ENCODE measurements at places on chromosomes 2 and 18.

DNA sequence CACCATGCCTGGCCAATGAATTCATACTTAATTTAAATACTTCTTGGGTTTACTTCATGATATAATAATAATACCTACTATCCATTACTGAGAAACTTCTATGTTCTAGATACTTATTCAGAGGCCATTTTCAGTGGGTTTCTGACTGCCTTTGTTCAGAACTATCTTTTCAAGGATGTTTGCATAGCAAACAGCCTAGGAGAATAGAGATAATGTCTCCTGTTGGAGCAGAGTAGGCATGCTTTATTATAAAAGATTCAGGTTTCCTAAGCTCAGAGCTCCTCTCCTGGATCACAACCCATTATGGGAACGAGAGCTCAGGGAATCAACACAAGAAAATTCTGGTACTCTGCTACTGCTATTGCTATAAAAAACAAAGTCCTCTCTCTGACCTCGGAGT, 11.1 kb downstream of the FASTKD1 start:
- DNase-seq: no peak

GRCh38 chr18:10343778-10344177, 110.7 kb upstream of the APCDD1 start:
- DNase-seq: no peak

DNA sequence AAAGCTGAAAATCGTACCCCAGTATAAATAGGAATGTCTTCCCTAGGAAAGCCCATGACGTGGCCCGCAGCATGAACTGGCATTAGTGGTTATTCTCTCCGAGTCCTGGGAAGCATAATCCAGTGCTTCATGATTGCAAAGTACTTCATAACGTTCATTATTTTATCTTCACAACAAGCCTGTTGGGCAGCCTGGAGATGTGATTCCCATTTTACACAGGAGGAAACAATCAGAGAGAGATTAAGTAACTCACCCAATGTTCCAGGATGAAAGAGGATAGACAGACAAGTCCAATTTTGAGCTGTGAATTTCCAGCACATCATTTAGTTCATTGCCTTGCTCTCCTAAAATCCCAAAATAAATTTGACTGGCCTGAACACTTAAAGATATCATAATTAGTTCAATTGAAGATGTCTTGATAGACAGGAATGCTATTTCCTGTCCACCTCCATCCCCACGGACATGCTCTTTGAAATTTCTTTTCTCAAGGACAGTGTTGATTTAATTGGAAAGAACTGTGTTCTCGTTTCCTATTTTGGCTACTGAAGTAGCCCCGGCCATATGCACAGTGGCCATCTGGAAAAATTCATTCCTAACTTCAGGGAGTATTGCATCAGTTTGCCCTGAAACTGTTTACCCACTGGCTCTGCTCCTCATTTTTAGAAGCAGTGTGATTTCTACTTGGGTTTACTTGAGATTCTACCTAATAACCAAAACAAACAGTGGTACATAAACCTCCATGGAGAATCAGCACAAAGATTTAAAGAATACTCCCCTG, 93.9 kb downstream of the VWC2L start:
- DNase-seq: no peak

- no peak for DNase-seq
Measured at GRCh38 chr2:191800874-191801273, 46.0 kb downstream of the CAVIN2 start.

DNA sequence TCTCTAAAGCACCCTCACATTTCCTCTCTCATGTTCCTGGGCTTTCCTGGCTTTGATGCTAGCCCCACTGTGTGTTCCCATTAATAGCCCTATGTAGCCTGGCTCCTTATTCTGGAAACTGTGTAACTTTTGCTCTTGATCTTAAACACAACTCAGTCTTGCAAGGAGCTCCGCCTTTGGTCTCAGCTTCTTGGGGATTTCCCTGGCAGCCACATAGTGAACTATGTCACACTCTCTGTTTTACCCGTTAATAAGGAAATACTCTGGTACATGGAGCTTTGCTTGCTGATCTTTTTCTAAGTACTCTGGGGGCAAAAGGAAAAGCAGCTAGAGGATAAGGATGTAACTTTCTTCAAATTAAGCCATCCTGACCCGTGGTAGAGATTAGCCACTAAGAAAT, 259.3 kb downstream of the NEDD4L start:
- DNase-seq: no peak

DNA sequence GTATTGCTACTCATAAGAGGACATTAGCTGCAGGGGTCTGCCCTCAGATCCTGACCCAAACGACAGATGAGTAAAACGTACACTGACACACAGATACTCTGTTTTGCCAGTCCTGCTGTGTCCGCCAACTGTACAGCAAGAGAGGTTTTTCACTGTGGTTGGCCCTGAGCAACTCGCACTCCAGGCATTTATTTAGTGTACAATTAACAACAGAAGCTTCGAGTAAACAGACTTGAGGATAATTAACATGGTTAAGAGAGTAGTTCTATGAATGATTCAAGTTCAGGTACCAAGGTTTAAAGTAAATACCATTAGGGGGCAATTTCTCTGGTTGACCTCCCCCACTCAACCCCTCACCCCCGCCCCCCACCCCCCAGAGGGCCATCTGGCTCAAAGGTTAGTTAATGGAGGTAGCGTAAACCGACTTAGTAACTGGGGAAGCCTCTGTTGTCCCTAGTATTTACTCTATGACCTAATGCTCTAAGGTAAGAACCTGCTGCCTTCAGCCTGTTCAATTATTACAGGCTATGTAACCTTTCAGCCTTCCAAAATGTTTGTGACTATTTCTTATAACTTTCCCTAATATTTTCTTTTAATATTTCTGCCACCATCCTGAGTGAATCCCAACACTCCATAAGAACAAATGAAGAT, 103.9 kb upstream of the XIRP2 start:
- no peak for DNase-seq

DNA sequence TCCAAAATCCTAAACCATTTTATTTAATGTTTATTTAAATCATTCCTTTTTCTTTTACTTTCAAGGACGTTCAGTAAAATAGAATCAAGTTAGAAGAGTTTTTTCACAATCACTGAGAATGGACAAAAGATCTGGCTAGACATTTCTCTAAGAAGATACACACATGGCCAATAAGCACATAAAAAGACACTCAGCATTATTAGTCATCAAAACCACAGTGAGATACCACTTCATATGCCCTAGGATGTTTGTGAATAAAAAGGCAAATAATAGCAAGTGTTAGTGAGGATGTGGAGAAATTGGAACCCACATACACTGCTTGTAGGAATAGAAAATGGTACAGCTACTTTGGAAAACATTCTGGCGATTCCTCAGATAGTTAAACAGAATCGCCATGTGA, 76.1 kb downstream of the RHBDD1 start:
- DNase-seq: no peak

DNA sequence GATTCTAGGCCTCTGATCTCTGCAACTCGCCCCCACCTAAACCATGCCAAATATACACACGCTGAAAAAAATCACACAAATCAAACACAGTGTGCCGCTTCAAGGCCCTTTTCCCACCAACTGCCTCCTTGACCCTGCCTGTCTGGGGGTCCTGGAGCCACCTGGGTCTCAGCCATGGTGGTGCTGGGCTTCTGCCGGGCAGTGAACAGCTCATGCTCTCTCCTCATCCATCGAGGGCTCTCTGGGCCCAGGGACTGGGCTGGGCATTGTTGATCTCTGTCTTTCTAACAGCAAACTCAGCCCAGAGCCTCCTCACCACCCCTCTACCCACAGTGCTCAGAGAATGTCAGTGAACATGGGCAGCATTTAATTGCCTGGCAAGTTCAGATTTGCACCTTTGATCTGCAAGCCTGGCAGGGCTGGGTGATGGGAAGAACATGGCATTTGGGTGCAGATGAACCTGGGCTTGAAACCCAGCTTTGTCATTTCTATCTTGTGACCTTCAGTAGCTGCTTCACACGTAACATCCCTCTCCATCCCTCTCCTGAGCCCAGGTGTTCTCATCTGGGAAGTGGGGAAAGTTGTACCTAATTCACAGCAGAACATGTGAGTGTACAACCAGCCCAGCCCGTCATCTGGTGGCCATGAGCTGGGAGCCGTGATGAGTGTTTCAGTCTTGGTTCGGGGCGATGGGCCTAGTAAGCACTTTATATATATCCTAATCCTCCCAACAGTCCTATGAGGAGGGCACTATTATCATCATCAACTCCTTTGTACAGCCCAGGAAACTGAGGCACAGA, 46.1 kb downstream of the SDC1 start:
- DNase-seq: no peak

DNA sequence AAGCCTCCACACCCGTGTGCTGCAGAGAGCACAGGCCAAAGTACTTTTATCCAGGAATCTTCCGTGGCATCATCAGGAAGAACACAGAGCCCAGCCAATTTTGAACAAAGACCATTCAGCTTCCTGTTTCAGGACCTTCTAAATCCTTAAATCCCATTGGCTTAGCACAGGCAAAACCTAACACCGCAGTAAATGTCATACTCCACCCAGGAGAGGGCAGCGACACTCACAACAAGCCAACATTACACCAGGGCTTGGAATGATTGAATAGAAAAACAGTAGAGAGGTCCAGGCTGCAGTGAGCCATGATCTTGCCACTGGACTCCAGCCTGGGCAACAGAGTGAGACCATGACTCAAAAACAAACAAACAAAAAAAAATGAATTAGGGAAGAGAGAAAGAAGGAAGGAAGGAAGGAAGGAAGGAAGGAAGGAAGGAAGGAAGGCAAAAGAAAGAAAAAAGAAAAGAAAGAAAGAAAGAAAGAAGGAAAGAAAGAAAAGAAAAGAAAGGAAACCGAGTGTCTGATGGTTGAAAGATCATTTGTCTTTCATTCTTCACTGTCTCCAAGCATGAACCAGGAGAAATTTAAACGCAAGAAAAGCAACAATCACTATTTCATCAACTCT, 144.6 kb upstream of the SATB2 start:
- no peak for DNase-seq

DNA sequence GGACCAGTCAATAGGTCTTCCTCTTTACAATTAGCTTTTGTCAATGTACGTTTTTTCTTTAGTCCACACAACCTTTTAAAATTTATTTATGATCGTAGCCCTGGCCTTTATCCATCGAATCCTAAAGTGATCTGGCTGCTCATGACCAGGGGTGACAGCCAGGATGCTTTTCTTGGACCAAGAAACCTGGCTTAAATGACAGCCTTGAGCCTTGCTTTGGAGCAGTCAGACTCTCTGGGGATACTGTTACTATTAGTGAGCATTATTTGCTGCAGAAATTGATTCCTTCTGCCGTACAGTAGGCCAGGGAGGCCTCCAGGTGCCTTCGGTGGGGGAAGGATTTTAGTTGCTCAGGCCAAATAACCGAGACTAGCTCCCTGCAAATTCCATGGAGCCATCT, 70.2 kb downstream of the AGAP1 start:
- DNase-seq: no peak

GRCh38 chr2:101139495-101139894, 11.7 kb downstream of the TBC1D8 start:
- DNase-seq: no peak

GRCh38 chr2:101135412-101136296, 15.5 kb downstream of the TBC1D8 start:
- no peak for DNase-seq

- no peak for DNase-seq
Measured at GRCh38 chr2:143758629-143759330, 629.6 kb downstream of the ARHGAP15 start.

- DNase-seq: no peak
Measured at GRCh38 chr2:134737671-134738070, 18.9 kb upstream of the TMEM163 start.

DNA sequence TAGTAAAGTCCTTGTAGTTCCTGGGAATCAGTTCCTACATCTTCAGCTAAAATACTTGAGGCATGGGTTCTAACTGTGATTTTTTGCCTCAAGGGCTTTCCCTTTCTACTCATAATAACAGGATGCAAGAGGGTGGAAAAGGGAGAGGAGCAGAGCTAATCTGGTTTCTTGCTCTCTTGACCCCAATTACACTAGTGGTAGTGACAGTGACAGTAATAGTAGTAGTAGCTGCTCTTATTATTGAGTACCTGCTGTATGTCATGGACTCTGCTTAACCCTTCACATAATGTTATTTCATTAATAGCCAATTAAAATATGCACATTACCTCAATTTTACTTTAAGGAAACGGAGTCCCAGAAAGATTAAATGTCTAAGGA, 214.8 kb upstream of the HNRNPA3 start:
- no peak for DNase-seq

DNA sequence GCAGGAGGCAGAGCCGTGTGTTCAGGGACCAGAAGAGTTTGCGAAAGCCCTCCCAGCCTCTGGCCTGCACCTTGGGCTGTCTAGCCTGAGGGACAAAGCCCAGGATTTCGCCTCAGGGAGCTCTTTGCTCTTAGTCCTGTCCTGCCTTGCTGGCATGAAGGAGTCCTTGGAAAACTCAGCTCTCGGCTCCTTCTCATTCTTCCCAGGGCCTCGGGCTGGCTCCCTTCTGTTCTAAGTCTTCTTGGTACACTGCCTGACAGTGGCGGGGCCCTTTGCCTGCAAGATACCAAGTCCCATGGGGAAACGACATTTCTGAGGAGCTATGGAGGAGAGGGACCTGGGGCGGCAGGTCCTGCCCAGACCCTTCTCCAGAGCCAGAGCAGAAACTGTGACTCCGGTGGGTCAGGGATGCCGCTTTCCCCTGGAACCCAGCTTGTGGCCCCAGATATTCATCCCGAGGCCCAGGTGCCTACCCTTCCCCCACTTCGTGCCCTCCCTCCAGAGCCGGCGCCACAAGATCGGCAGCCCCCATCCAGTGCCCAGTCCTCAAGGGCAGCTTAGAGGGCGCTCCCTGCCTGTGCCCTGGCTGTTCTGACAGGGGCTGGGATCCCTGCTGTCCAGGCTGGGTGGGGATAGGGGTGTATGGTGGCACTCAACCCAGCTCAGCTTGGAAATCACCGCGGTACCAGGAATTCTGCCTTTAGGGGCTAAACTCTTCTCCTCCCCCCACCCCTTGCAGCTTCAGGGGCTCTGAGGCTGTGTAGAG, 5.5 kb upstream of the CYP26B1 start:
- no peak for DNase-seq

DNA sequence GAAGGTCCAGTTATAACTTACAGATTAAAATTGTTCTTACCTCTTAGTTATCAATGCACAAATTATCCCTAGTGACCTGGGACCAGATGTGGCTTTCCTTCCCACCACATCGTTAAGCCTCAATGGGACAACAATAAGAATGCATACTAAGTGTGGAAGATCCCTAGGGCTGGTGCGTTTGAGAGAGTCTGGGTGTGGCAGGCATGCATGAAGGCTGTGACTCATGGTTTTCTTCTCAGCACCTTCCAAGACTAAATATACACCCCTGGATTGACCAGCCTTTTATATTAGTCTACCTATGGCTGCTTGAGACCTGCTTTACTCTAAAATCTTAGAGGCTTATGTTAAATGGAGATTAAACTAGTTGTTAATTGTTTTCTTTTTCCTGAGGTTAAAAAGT, 261.7 kb upstream of the SLC14A2 start:
- DNase-seq: no peak

DNA sequence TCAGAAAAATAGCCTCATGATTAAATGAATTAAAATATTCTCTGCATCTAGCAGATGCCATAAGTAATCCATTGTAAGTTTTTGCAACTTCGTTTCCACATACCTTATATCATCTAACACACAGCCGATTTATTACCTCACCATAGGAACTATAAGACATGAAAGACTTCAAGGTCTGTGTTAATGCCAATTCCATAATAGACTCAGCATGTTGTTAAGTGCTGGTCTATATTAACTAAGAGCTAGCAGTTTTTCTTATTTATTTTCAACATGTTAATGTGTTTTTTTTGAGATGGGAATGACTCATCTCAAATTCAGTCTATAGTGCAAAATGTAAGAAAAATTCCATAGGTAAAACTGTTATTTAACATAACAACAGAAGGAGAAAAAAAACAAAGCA, 243.9 kb upstream of the GULP1 start:
- no peak for DNase-seq
